CD4-positive, alpha-beta T cell treated with Interleukin-4 for 4 hours (primary cell): ENCODE measurements at places on chromosomes 12 and 14.

- no peak for DNase-seq
These were observed 45.4 kb downstream of the RPH3A start for GRCh38 chr12:112836736-112837628.

DNA sequence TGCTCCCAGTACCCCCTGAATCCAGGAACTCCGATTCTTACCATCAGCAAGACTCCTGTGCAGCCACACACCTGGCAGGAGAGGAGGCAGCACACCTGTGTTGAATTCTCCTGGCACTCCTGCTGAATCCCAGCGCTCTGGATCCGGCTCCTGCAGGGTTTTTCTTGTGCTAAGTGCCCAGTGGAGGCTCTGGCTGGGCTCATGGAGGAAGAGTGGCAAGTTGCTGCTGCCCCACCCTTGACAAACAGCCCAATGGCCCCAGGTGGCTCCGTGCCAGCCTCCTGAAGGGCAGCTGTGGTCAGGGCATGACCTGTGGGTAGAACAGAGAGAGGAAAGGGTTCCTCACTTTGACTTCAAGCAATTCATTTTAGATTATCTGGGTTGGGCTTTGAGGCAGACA lies 20.0 kb downstream of the CRACR2A start:
- no peak for DNase-seq

- DNase-seq = no peak
These were observed 21.1 kb upstream of the FLRT2 start for GRCh38 chr14:85508863-85509262.

GRCh38 chr12:92971859-92972524 lies 42.9 kb upstream of the EEA1 start:
- no peak for DNase-seq

- DNase-seq = peak; percentile 69
These were observed 755 bp downstream of the SETD1B start for GRCh38 chr12:121804417-121805111.

- DNase-seq = no peak
These were observed 250.0 kb upstream of the E2F7 start for GRCh38 chr12:77315407-77315806.

GRCh38 chr12:93597608-93598007 lies 25.1 kb downstream of the SOCS2 start:
- DNase-seq = no peak

- no peak for DNase-seq
These were observed 18.5 kb upstream of the CCDC175 start for GRCh38 chr14:59595071-59595470.

- no peak for DNase-seq
These were observed 41.3 kb upstream of the PNMA1 start for GRCh38 chr14:73755434-73756014.

GRCh38 chr12:52243856-52244614 lies 11.0 kb downstream of the KRT7 start:
- DNase-seq = peak; percentile 73

DNA sequence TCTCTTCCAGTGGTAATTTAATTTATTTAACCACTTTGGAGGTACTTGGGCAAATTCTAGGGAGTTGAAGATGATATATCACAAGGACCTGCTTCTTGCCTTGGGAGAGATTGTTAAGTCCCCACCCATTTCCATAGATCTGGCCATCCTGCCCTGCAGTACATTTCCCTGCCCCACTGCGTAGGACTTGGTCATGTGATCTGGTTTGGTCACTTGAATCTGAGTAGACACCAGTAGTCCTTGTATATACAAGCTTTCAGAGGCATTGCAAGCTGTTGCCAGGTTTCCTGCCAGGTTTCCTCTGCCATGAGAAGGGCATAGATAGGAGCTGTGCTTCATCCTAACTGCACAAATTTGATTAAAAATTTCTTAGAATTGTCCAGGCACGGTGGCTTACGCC lies 200.0 kb downstream of the ADAMTS20 start:
- no peak for DNase-seq

DNA sequence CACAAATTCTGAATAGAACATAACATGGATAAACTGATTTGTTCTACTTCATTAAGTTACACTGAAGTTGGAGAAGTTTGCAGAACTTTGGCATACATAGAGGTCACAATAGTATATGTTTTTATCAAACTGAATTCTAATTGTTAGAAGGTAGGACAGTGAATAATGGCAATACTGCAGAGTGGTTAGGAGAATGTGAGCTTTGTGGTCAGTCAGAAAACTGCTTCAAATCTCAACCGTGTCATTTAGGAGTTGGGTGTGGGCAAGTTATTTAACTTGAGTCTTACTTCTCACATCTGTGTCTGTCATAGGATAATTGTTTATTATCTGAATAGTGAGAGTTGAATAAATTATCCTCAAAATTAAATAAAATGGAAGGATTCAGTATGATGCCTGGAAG lies 374.6 kb upstream of the SYT1 start:
- no peak for DNase-seq

- DNase-seq = no peak
These were observed 7.0 kb downstream of the CCDC63 start for GRCh38 chr12:110853836-110854235.

- DNase-seq = peak; percentile 26
These were observed 18.8 kb upstream of the FLVCR2 start for GRCh38 chr14:75559451-75560222.

DNA sequence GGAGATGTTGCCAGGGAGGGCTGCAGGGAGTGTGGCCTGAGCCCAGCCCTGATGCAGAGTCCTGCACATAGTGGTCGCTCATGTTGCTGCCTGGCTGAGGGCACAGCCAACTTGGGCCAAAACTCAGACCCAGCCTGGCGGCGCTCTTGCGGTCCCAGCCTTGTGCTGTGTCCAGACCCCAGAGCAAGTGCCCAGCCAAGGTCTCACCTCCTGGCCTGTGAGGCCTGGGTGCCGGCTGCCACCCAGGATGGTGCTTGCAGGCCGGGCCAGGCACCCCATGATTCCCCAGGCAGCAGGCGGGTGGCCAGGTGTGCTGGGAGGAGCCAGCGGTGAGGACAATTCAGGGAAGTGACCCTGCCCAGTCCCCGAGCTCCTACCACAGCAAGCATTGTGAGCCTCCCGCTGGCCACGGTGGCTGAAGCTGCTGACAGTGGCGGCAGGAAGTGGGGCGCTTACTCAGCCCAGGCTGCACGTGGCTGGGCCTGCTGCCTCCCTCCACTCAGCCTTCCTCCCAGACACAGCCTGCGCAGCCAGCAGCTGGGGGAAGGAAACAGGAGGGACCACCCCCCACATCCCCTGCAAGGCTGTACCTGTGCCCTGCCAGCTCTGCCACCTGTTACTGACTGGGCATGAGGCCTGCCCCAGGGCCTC lies 17.7 kb upstream of the PGF start:
- no peak for DNase-seq

DNA sequence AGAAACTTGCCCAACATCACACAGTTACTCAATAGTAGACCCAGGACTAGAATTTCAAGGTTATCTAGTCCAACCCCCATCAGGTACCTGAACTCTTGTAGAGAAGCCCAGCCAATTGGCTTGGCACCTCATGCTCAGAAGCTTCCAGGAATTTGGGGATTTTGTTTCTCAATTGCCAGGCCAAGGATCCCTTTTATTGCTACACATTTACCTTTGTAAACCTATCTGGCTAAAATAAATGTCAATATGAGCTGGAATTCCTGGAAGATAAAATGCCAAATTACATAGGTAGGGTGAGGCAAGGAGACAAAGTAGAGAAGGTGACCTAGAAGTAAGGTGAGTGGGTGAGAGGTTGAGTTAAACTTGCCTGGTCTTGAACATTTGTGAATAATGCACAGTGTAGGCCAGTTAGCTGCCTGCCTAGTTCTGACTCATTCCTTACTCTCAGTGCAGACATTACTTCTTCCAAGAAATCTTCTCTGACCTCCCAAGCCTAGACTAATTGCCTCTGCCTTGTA lies 36.3 kb downstream of the SDR9C7 start:
- no peak for DNase-seq

DNA sequence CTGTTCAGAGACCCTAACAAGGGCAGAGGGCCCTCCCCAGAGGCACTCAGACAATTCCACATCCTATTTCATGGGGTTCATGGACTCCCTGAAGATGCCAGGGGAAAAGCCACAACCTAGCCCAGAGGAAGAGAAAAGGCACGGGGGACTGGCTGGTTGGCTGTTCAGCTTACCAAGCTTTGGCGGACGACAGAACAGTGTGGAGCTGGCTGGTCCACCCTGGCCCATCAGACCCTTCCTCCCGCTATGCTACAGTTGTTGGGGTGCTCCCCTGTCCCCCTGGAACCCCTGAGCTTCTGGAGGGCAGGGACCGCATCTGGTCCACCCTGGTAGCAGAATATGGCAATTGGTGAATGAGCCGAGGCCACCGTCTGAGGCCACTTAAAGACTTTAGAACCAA lies 6.3 kb downstream of the TESC start:
- no peak for DNase-seq

DNA sequence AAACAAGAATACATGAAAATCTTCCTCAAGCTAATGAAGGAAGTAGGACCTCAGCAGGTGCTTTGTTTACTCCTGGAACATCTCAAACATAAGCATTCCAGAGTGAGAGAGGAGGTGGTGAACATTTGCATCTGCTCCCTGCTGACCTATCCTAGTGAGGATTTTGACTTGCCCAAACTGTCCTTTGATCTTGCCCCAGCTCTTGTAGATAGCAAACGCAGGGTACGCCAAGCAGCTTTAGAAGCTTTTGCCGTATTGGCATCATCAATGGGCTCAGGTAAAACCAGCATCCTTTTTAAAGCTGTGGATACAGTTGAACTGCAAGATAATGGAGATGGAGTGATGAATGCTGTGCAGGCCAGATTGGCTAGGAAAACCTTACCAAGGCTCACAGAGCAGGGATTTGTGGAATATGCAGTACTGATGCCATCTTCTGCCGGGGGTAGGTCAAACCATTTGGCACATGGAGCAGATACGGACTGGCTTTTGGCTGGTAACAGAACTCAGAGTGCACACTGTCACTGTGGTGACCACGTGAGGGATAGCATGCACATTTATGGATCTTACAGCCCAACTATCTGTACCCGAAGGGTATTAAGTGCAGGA lies 1.9 kb downstream of the TOGARAM1 start:
- no peak for DNase-seq

DNA sequence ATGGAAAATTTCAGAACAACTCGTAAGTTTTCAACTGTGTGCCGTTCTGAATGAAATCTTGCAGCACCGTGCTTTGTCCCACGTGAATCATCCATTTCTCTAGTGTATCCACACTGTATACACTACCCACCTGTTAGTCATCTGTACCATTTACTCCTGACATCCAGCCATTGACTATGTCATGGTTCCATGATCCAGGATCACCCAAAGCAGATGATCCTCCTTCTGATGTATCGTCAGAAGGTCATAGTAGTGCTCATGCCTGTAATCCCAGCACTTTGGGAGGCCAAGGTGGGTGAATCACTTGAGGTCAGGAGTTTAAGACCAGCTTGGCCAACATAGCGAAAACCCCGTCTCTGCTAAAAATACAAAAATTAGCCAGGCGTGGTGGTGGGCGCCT lies 122.9 kb downstream of the PPHLN1 start:
- DNase-seq = no peak

DNA sequence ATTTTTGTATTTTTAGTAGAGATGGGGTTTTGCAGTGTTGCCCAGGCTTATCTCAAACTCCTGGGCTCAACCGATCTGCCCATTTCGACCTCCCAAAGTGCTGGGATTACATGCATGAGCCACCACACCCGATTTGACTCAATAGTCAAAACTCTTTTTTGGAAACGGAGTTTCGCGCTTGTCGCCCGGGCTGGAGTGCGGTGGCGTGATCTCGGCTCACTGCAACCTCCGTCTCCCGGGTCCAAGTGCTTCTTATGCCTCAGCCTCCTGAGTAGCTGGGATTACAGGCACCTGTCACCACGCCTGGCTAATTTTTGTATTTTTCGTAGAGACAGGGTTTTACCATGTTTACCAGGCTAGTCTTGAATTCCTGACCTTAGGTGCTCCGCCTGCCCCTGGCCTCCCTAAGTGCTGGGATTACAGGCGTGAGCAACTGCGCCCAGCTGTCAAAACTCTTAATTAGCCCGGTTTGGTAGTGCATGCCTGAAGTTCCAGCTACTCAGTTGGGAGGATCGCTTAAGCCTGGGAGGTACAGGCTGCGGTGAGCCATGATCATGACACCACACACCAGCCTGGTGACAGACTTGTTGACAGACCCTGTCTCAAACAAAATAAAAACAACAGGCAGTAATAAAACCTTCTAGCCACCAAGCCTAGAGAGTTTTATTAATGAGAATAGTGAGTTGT lies 12.4 kb downstream of the MED21 start:
- no peak for DNase-seq

DNA sequence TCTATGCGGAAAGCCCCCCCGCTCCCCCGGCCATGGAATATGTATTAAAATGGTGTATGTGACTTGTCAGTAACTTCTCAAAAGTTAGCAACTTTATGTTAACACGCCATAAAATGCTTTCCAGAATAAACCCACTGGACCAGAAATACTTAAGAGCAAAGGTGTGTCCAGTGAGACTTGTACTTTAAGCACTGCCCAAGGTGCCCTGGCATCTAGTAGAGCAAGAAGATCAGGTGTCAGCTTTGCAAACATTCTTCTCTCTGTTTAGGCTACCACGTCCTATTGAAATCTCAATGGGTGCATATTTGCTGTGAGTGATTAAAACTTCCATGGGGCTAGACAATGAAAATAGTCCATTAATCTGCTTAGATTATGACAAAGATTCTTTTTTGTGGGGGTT lies 201.2 kb downstream of the ESR2 start:
- no peak for DNase-seq

DNA sequence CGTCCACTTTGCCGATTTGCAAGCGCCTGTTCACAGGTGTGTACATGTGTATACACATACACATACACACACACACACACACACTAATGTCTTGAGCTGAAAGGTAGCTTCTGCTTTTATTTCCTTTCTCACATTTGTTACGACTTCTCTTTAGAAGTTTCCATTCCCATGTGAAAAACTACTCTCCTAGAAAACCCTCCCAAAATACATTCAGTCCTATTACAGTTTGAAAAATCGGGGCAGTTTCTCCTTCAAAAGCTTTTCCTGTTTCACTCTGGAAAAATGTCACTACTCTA lies 3.9 kb downstream of the BLTP3B start:
- DNase-seq = no peak

DNA sequence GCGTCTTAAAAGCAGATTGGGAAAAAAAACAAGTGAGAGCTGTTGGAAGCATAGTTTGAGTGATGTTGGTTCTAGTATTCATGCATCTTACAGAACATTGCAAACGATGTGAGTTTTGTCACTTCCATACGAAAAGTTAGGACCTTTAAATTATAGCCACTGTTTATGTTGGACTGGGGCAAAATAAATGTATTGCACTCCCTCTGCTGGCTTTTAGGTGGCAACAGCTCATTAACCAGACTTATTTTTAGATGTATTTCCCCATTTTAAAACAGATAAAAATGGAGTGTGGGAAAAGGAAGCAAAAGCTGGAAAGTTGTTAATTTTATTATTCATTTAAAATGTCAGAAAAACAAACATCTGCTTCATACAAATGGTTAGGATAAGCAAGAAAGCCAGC lies 111.9 kb downstream of the LGR5 start:
- DNase-seq = no peak

DNA sequence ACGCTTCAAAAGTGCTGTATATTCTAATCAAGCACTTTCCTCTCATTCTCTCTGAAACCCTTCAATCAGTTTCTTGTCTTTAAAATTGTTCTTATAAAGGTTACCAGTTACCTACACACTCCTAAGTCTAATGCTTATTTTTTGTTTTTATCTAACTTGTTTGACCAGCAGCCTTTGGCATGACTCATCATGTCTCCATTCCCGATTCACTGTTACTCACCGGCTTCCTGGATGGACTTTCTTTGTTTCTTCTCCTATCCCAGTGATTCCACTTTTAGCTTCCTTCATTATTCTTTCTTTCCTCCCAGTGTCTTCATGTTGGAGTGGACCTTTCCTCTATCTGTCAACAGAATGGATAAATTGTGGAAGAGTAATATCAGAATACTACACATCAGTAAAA lies 368.6 kb upstream of the CCDC196 start:
- no peak for DNase-seq
